ENCODE measurements at places on chromosomes 6 and 20.

GRCh38 chr20:34058831-34059230 is 53.2 kb downstream of the EIF2S2 start:
- DNase-seq: no peak

DNA sequence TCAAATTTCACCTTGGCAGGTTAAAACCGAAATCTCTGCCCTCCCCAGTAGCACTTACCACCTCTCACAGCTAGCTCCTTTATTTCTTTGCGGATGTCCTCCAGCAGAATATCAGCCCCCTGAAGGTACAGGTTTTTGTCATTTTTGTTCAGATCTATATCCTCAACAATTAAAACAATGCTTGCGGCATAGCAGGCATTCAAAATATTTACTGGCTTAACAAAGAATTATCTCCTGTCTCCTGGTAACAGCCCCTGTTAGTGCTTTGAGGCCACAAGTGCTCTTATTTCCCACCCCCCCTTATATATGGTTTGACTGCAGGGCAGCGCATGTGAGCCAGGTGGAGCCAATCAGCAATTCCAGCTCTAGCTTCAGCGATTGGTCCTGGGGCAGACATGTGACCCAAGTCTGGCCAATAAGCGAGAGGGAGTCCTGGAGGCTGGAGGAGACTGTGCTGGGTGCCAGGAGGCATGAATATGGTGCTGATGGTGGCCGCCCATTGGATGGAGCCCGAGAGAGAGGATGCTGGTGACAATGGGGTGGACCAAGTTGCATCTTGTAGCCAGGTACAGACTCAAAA is 21.0 kb downstream of the SULF2 start:
- no peak for DNase-seq

DNA sequence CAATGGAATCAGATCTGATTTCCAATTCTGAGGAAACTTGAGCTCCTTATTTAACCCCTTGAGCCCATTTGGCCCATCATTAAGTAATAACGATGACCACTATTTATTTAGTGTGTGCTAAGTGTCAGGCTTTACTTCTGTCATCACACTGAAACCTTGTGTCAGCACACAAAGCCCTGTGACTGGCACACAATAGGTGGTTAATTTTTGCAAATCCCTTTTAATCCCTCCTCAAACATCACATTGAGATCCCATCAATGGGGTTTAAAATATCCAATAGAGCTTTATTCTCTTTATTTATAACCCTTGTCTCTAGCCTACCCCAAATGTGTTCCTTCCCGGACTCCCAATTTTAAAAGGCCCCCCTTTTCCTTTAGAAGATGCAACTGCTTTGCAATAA is 656.8 kb upstream of the CHD6 start:
- no peak for DNase-seq

DNA sequence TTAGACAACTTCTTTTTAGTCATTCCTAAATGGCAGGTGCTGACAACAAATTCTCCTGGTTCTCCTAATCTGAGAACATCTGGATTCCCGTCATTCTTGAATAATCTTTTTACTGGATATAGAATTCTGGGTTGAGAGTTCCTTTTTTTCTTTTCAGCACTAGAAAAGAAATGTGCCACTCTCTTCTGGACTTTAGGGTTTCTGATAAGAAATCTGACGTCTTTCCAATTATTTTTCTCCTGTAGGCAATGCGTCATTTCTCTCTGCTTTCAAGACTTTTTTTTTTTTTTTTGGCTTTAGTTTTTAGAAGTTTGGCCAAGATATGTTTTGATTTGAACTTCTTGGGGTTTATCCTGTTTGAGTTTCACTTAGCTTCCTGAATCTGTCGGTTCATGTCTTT is 66.1 kb upstream of the RNF24 start:
- no peak for DNase-seq

DNA sequence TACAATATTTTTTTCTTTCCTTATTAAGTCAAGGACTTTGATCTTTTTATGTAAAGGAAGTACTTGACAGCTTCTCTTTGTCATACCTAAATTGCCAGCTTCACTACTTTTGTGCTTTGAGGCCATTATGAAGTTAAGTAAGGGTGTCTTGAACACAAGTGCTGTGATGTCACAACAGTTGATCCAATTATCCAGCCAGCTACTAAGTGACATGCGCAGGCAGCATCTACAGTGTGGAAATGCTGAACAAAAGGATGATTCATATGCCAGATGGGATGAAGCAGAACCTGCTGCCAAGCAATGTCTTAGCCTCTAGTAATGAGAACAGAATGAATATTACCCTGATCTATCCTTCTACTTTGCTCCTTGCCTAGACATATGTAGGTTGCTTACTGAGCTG is 68.3 kb upstream of the TMEM244 start:
- DNase-seq: no peak

- DNase-seq: no peak
Measured at GRCh38 chr20:35598899-35599775, 16.5 kb upstream of the SPAG4 start.

- DNase-seq: no peak
Measured at GRCh38 chr6:76220805-76221204, 148.3 kb upstream of the IMPG1 start.

DNA sequence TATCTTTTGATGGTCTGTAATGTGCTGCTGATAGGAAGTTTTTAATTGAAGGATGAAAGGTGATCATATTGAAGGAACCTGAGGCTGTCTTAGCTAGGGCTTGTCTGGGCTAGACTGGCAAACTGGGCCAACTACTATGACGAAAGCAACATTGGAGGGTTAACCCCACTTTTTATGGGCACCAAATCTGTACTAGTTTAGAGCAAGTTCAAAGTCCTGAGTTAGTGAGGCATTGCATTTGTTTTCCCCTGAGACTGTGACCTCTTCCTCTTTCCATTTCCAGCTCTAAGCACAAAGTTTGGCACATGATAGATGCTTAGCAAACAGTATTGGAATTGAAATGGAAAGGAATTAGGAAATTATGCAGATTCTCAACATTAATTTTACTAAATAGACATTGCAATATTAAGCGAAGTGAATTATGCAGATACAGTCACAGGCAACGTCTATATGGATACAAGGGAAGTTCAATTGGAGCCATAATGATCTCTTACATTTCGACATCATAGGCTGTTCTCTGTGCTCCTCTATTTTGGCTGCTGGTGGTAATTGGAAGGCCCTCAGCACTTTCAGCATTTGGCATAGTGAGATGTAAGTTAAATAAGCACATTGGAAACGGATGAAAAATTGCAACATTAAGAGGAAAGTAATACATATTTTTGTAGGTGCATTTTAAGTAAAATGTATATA is 22.2 kb downstream of the CEP57L1 start:
- DNase-seq: no peak

GRCh38 chr6:167733740-167734661 is 92.7 kb upstream of the AFDN start:
- DNase-seq: no peak

DNA sequence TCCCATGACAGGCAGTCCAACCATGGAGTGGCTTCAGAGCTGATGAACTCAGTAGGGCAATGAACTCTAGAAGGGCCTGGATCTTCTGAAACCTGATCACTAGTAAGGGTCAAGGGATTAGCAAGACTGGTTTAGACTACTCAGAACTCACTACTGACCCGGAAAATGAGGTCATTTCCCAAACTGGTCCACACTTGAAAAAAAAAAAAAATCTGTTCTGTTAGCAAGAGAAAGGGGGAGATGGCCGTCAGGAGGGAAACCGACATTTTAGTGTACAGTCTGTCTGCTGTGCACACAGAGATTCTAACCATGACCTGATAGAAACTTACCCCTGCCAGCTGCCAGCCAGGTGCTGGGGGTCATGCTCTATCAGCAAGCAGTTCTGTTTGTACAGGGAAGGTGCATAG is 262.4 kb upstream of the AGPAT4 start:
- DNase-seq: no peak

DNA sequence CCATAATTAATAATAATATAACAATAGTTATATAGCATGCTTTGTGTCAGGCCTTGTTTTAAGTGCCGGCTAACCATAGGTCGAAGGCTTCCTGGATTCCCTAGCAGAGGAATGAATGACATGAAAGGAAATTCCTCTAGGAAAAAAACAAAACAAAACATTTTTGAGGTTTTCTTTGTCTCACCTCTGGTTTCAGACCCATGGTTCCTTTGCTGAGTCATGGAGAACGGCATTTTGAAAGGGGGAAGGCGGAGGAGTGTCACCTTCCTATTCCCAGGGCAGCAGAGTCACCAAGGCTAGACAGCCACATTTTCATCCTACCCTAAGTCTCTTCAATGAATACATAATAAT is 25.3 kb upstream of the CCND3 start:
- no peak for DNase-seq

- DNase-seq: no peak
Measured at GRCh38 chr6:163354085-163354484, 60.4 kb upstream of the QKI start.

GRCh38 chr20:1895674-1896483 is 672 bp downstream of the SIRPA start:
- no peak for DNase-seq

DNA sequence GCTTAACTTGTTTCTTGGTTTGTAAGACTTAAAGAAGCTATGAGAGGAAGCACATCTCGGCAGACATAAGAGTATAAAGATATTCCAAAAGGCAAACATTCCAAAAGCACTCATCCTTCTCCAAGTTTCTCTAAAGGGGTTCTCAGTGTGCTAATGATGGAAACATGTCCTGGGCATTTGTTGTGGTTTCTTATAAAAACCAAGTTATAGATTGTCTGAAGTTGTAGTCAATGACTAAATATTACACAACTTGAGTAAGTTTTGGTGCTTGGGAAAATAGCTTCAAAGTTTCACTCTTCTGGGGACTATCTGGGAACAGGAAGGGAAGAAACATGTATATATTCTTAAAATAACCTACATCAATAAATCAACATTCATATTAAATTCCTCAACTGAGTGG is 128.3 kb upstream of the TBX18 start:
- no peak for DNase-seq

DNA sequence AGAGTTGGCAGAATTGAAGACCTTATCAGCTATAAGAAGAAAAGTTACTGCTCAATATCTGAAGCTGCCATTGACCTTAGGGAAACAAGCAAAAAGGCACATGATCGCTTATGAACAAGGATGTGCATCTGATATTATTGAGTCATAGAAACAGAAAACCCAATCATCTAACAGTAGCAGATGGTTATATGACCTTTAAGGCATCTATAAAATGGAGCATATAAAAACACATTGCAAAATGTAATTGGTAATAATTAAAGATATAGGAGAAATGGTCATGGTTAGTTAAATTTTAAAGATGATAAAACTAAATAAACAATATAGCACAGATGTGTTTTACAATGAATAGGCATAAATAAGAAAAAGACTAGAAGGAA is 260.1 kb upstream of the TAB2 start:
- DNase-seq: no peak

- DNase-seq: no peak
Measured at GRCh38 chr6:54463354-54464024, 155.2 kb downstream of the TINAG start.

DNA sequence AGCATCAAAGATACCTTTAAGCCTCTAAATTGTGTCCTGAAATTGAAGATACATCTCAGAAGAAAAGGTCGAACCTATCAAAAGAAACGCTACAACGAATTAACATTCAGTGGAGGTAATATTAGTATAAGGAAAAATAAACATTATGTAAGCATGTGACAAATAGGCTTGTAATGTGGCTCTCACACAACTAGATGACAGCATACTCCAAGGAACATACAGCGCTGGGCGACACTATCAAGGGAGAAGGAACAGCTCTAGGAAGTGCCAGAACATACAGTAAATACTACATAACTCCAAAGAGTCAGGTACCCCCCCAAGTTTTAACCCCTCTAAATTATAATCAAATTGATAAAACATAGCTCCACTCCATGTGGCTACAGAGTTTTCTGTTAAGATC is 103.5 kb downstream of the LAMP5 start:
- DNase-seq: no peak

GRCh38 chr6:89834884-89835792 is 5.5 kb downstream of the CASP8AP2 start:
- DNase-seq: peak; percentile 5

GRCh38 chr6:38279423-38279822 is 360.3 kb downstream of the BTBD9 start:
- DNase-seq: no peak

DNA sequence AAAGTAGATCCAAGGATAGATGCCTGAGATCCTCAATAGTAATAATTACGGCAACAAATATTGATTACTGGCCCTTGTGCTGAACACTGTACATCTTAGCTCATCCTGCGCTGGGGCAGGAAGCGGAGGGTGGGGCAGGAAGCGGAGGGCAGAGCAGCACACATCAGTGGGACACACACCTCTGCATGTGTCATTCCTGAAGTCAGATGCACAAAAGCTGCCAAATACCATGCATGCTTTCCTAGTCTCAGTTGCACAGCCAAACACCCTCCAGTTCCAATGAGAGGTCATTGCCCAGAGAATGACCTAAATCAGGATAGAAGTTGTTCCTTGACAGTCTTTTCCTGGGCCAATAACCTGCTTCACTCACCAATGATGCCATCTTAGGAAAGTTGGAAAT is 74.4 kb upstream of the FOXC1 start:
- no peak for DNase-seq

GRCh38 chr6:11727998-11728961 is 50.3 kb downstream of the ADTRP start:
- DNase-seq: no peak

Measured in GM19239 (cell line).